Sigmoid colon (tissue), 7 donors: ENCODE measurements at places on chromosomes 4 and X.

GRCh38 chr4:14867847-14868246 is 134.4 kb upstream of the CPEB2 start:
- DNase-seq, result no peak

- no peak for DNase-seq
Observed at GRCh38 chr4:76740866-76741662, 156.9 kb downstream of the SOWAHB start.

GRCh38 chrX:41332408-41333002 is 1.5 kb upstream of the DDX3X start:
- DNase-seq, result peak; percentile 83

GRCh38 chr4:1072830-1073446 is 40.4 kb downstream of the RNF212 start:
- no peak for DNase-seq
